ENCODE measurements at places on chromosomes 5 and 9.

- no peak for DNase-seq
Measured at GRCh38 chr9:80447876-80448275, 876.1 kb downstream of the TLE4 start.

DNA sequence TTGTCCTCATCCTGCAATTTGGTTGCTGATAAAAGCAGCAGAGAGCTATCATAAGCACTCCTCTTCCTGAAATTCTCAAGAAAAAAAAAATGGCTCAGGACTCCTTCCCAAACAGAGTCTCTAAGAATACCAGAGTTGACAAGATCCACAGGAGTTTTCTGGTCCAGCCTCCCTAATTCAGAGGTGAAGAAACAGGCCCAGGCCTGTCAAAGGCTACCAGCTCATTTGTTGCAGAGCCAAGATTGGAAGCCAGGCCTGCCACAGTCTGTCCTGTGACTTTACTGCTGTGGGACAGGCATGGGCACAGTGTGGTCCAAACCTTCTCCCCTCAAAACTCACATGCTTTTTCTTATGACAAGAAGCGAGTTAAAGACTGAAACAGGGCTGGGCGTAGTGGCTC lies 41.5 kb downstream of the NIPSNAP3B start:
- DNase-seq: no peak

GRCh38 chr9:137014776-137015539 lies 13.1 kb downstream of the ABCA2 start:
- no peak for DNase-seq

- DNase-seq: no peak
Measured at GRCh38 chr9:127898433-127899127, 823 bp downstream of the ST6GALNAC6 start.

- DNase-seq: no peak
Measured at GRCh38 chr5:120258123-120258522, 206.0 kb upstream of the PRR16 start.

DNA sequence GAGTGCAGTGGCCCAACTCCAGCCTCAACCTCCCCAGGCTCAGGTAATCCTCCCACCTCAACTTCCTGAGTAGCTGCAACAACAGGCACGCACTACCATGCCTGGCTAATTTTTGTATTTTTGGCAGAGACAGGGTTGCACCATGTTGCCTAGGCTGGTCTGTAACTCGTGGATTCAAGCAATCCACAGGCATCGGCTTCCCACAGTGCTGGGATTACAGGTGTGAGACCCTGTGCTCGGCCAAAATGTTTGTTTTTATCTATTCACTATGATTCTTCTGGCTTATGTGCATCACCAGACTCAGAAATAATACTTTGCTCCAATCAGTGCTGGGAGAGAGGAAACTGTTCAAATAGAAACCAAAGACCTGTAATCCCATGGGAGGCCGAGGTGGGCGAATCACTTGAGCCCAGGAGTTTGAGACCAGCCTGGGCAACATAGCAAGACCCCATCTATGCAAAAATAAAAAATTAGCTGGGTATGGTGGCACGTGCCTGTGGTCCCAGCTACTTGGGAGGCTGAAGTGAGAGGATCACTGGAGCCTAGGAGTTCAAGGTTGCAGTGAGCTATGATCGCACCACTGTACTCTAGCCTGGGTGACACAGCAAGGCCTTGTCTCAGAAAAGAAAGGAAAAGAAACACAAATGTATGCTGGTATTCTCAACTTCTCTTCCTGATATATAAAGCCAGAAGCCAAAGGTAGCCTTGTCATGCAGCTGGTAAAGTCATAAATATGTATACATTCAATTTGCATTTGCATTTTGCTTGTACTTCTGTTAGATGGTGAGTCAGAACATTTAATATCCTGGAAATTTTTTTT lies 4.5 kb downstream of the PIP5K1B start:
- no peak for DNase-seq

- DNase-seq: no peak
Measured at GRCh38 chr9:114169029-114169951, 14.0 kb downstream of the COL27A1 start.

- no peak for DNase-seq
Measured at GRCh38 chr9:1536522-1537170, 478.5 kb upstream of the SMARCA2 start.

GRCh38 chr5:179821298-179822058 lies 773 bp downstream of the SQSTM1 start:
- DNase-seq: peak; percentile 95

GRCh38 chr9:133826289-133827085 lies 88.3 kb upstream of the SARDH start:
- no peak for DNase-seq

DNA sequence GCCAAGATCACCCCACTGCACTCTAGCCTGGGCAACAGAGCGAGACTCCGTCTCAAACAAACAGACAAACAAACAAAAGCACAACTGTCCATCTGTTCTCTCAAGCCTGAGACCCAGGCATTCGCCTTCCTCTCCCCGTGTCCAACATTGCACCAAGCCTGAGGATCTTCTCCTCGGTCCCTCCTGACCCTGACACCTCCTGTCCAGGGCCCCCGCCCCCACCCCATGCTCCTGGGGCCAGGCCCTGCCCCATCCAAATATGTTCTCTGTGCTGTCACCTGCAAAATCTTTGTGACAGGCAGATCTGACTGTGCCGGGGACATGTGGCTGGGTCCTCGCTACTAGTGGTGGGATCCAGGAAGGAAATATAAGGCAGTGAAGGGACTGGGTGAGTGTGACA lies 33.4 kb upstream of the UNC5A start:
- DNase-seq: no peak

DNA sequence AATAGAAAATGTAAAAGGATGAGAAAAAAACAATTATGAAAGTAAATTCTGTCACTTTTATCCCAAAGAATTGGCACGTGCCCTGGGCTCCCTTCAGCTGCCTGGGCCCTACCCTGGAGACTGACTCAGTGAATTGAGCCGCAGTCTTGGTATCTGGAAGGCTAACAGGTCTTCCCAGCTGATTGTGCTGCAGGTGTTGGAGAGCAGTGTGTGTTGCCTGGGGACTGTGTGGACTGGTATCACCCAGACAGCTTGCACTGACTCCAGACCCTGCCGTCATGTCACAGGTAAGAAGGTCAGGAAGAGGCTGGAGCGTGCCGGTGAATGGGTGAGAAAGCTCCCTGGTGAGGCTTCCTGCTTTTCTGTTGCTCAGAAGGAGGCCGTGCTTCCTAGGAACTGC lies 83.3 kb downstream of the AOPEP start:
- DNase-seq: no peak

DNA sequence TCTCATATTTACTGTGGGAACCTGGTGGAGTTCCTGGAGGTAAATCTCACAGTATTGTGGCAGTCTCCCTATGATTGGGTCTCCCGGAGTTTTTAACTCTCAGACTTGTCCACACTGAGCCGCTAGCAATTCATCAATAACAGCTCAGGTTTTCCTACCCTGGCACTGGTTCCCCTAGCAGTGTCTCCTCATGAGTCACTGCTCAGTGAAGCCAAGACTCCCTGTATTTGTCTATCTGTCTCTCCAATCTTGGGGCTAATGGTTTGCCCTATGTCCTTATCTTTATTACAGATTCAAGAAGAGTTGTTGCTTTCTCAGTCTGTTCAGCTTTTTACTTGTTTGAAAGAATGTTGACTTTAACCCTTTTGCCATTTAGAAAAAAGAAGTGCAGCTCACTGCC lies 176.7 kb upstream of the FGF10 start:
- DNase-seq: no peak

- no peak for DNase-seq
Measured at GRCh38 chr5:119551819-119552218, 77.5 kb upstream of the FAM170A start.

GRCh38 chr5:167248257-167248656 lies 1043.2 kb upstream of the WWC1 start:
- DNase-seq: no peak

GRCh38 chr9:120137186-120137840 lies 442.7 kb downstream of the CDK5RAP2 start:
- DNase-seq: no peak

DNA sequence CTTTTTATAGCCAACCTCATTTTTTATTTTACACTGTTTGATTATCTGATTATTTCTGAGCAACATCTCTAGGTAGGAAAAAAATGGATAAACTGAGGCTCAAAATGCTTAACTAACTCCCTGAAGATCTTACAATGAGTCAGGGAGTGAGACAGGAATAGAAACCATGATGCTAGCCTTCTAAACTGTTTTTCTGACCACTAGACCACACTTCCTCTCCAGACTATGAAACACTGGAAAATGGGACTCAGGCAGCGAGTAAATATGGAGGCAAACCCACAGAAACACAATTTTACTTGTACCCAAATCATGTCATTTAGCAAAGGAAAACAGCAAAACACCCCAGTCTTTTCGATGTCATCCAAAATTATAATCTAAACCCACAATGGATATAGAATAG lies 129.9 kb upstream of the ANKH start:
- DNase-seq: no peak

DNA sequence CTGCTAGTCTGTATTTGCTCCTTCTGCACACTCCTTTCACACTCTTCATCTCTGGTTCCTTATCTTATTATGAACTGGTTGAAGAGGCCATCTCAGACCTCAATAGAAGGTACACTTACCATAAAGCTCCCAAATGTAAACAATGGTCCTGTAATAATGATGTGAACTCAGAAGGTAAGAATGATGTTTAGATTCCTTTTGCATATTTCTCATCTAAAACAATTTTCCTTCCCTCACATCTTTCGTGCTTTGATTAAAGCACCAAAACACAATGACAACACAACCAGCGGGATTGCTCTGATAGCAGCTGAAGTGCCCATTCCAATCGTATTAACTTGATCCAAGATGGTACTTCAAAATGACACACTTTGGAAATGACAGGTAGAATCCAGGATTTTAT lies 34.3 kb downstream of the NFIB start:
- DNase-seq: no peak

DNA sequence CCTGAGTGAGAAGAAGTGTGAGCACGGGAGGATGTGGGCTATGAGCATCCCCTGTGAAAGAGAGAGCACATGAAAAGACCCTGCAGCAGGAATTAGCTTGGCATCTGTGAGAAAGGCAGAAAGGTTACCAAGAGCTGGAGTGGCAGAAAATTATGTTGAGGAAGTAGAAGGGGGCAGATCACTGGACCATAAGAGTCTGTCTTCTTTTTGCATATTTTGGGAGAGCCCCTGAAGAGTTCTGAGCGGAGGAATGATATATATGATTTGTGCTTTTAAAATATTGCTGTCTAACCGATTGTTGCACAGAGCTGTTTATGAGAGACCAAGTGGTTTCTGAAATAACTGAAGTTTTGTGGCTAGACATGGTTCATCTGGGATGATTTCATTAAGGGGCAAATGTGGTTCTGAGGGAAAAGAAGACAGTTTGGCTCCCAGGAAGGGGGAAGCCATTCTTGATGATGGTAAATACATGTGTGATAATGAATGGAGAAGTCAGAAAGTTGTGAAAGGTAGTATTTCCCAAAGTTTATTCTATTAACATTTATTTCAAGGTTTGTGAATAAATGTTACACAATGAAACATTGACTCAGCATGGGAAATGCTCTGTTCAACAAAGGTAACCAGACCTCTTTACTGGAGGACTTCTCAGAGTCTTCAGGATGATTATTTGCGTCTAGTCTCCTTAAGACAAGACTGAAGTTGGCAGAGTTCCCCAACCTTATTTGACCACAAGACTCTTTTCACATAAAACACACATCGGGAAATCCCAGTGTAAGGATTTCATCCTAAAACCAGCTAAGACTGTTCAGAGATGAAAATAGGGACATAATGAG lies 31.5 kb upstream of the ADRB2 start:
- no peak for DNase-seq

GRCh38 chr5:83036991-83037575 lies 40.1 kb downstream of the TMEM167A start:
- DNase-seq: no peak

DNA sequence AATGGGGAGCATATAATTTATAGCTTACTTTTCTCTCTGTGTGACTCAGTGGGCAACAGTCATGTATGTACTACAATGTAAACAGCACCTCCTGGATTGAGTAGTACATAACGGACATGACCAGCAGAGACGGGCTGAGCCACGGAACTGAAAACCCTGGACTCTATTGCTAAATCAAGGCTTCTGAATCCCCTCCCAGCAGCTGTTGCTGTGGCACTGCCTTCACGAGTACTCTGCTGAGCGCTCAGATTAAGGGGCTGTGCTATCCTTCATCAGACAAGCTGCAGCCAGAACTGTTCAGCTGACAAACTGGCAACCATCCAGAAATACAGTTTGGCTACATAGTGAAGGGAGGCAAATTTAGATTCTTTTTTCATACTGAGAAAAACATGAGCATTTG lies 131.3 kb upstream of the CCDC180 start:
- DNase-seq: no peak

DNA sequence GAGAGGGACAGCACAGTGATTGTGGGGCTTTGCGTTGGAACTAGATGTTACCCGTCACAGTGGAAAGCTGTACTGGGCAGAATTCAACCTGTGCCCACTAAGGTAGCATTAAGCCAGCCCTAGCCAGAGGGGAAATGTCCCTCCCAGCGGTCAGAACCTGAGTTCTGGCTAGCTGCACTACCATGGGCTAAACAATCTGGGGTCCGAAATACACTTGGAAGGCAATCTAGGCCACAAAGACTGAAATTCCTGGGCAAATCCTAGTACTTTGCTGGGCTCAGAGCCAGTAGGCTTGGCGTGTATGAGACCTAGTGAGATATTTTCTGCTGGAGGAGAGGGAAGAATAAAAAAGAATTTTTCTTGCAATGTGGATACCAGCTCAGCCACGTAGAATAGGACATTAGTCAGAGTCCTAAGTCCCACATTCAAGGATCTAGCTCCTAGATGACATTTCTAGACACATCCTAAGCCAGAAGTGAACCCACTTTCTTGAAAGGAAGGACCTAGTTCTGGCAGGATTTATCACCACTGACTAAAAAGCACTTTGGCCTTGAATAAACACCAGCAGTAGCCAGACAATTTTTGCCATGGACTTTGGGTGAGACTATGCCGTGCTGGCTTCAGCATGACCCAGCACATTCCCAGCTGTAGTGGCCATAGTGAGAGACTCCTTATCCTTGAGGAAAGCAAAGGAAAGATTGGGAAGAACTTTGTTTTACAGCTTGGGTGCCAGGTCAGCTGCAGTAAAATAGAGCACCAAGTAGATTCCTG lies 618.0 kb downstream of the BRINP1 start:
- DNase-seq: no peak

DNA sequence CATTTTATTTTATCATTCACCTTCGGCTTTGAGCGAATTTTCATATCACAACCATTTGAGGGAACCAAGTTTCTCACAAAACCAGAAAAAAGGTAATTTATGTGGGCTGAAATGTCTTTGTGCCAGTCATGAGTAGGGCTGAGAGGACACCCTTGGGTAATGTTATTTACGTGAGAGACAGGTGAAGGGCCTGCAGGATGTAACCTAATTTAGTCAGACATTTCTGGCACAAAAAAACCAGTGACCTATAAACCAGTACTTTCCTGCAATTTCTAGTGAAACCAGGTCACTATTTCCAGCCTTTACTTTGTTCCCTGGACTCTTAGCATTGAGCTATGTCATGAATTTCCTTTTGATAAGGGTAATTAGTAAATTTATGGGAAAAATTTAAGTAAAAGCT lies 17.2 kb upstream of the CCDC112 start:
- DNase-seq: no peak

- no peak for DNase-seq
Measured at GRCh38 chr9:115694014-115694413, 459.6 kb upstream of the PAPPA start.

Measured in NCI-H2029 treated with DMSO at 0.1 percent for 48 hours (cell line).